H9 (cell line): ENCODE measurements at places on chromosomes 12 and 14. TPM values are rescaled to one million over a fixed set of nuclear protein-coding genes. Genes with fewer than 3 reads are reported as not detected.

Gene TCL1B
- 3.6 and 3.8 TPM in 2 replicates for total RNA-seq

Gene IL23A
- 1.5 and 2.0 TPM in 2 replicates for total RNA-seq

Gene TIMM9
- total RNA-seq, result 51.4 and 52.3 TPM in 2 replicates

Gene SLC17A8
- not detected in 2 replicates for total RNA-seq
